ENCODE measurements at places on chromosomes 6 and 20.

GRCh38 chr6:5282191-5282623 is 20.9 kb downstream of the FARS2 start:
- DNase-seq: no peak

DNA sequence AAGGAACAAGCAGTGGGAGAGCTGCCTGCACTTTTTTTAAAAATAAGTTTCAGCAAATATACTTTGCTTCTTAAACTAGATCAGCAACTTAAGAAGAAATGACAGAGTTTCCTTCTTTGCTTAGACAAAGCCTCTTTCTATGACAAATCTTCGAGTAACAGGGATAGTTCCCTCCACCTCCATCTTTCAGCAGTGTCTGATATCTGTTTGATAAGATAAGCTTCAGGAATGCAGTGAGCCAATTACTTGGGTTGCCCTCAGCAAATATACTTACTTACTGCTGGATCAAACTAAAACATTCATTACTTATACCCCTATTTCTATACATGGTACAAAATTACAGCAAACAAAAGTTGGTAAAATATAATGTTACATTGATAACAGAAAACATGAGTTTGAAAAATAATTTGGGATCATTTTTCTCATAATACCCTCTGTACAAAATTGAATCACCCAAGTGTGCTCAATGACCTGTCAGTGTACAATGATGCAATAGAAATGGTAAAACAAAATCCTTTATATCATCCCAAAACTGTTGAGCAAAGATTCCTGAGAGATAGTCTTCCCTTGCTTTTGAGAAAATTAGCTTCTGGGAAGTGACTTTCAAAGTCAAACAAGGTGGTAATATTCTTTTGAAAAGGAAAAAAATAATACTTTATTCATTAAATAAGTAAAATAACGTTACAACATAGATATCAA is 24.5 kb downstream of the FRK start:
- DNase-seq: no peak

DNA sequence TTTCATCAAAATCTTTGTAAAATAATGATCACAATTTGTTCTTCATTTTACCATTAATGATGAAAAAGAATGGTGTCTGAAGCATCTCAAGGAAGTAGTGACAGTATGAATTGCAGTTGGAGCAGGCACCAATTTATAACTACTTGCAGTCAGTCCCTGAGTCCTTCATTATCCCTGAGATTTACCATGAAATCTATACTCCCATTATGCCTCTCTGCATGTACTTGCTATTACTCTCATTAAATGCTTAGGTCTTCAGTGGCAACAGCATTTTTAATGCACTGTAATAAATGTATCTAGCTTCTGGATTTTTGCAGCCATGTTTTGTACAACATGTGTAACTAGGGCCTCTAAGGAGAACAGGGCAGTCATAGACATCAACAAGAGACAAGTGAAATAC is 708.8 kb downstream of the EYS start:
- no peak for DNase-seq

DNA sequence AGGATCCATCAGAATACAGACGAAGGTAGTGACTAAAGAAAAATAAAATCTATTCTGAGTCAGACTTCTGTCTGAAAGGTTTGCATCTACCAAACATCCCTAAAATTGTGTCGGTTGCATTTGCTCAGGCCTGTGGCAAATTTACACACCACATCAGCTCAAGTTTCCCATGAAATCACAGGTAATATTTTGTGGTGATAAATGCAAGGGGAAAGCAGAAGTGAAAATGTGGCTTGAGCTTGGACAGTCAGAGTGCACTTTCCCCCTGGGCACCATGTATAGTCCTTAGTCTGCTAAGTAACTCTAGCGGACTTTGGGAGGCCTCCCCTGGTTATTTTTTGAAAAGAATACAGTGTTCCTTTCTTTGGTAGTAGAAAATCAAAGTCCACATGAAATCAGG is 159.1 kb downstream of the PKHD1 start:
- no peak for DNase-seq

GRCh38 chr6:3022765-3023662 is 23.3 kb downstream of the NQO2 start:
- DNase-seq: no peak

DNA sequence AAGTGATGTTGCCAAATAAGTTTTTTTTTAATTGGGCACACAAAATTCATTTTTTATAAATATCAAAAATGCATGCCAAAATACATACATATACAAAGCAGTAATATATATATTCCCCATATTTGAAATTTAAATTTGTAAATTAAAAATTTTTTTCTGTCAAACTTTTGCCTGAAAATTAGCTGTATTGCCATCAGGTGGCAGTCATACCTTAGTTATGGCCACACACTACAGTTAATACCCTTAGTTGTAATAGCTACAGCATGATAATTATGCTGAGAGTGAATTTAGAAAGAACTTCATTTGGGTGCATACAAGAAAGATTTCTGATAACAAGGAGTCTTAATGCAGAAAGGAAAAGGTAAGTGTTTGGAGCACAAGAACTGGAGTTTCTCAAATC is 46.2 kb upstream of the SDHAF4 start:
- DNase-seq: no peak

GRCh38 chr6:25553502-25553901 is 98.5 kb upstream of the SCGN start:
- DNase-seq: no peak

DNA sequence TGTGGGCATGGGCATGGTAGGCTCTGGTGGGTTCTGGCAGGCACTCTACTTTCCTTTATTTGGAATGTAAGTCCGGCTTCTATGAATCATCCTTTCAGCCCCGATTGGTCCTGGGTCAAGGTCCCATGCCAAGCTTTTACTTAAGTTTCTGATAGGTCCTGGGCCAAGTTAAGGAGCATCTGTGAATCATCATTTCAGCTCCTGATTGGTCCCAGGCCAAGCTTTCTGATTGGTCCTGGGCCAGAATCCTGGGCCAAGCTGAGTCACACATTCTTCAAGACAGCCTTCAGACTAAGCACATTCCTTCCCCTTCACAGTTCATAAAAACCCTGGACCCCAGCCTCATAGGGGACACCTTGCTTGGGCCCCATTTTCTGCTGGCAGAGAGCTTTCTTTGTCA is 231.0 kb upstream of the EYS start:
- DNase-seq: no peak

DNA sequence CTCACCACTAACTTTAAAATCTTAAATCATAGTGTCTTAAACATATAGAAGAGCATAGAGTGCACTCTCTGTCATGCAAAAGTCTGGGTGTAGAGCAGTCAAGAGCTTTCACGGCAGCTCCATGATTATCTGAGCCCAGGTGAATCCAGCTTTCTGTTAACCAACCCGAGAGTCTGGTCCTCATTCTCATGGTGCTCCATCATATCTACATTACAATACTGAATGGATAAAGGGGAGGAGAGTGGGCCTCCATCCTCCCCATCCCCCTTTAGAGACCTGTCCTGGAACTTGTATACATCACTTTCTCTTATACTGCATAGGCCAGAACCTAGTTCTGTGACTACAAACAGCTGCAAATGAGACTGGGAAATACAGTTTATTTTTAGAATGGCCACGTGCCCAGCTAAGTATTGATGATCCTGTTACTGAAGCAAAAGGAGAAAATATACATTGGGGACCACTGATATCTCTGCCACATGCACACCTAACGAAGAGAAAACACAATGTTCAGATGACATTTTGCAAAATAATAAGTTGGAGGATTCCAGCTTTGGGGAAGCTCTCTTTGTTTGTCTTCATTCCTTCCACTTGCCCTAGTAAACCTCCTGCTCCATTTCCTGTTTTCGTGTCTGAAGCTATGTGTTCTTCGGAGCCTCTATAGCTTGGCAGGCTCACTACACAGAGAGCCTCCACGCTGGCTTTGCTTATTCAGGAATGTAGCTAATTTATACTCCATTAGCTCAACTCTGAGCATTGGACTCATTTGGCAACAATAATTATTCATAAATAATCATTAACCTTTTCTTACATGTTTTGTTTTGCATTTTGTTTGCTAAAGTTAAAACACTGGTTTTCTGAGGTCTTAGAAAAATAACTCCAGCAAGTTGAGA is 110.1 kb downstream of the IYD start:
- DNase-seq: no peak

DNA sequence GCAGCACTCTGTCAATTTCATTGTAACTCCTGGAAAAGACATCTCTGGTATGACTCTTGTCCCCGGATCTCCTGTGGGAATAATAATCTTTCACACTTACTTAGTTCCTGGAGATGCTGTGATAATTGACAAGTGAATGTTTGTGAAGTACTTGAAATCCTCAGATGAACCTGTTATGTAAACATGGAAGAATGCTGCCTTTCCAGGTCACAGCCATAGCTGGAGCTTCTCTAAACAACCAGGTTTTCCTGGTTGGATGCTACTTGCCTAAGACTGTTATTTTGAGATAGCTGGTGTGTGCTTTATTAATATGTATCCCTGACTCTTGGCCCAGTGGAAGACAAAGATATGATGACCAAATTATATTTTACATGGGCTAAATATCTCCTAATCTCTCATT is 228.6 kb downstream of the KCNQ5 start:
- no peak for DNase-seq

All from activated CD8-positive, alpha-beta memory T cell treated with anti-CD3 and anti-CD28 coated beads for 4 hours (primary cell).